Activated CD4-positive, alpha-beta T cell treated with anti-CD3 and anti-CD28 coated beads for 24 hours (primary cell): ENCODE measurements at places on chromosomes 6 and 20.

GRCh38 chr6:130513770-130514169 is 148.0 kb downstream of the TMEM200A start:
- DNase-seq, result no peak

GRCh38 chr6:93293460-93293859 is 125.9 kb downstream of the EPHA7 start:
- no peak for DNase-seq

- no peak for DNase-seq
These were observed 246.8 kb upstream of the POU3F2 start for GRCh38 chr6:98587555-98587954.

DNA sequence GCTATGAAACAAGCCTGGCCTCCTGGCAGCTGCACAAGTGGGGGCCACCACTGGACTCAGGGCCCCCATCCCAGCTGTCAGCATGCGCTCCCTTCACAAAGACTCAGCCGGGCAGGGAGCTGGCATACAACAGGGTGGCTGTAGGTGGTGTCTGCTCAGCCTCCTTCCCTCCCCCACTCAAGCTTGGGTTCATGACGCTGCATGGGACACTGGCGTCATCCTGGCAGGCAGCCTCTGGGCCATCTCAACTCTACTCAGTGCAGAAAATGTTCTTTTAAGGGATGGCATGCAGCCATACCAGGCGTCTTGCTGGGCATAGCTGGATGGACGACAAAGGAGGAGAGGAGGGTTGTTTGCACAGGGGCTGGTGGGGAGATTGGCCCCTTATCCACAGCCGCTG is 30.5 kb downstream of the SAYSD1 start:
- DNase-seq, result no peak

GRCh38 chr20:41446456-41446855 is 79.8 kb upstream of the EMILIN3 start:
- DNase-seq, result no peak

- no peak for DNase-seq
These were observed 122.2 kb downstream of the FYN start for GRCh38 chr6:111750753-111751673.

DNA sequence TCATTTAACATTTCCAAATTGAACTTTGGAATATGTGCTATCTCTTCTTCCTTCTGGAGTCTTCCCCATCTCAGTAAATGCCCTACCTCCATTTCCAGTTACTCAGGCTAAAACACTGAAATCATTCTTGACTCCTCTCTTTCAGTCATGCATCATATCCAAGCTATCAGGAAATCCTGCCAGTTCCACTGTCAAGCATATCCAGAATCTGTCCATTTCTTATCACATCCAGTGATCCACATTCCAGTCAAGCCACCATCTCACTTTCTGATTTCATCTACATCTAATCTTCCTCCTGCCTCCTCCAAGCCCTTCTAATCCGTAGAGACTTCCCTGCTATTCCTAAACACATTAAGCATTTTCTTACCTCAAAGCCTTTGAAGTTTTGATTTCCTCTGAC is 15.3 kb upstream of the TBC1D32 start:
- DNase-seq, result no peak

GRCh38 chr6:42571611-42572342 is 7.9 kb downstream of the UBR2 start:
- DNase-seq, result no peak

GRCh38 chr6:79810871-79811270 is 136.5 kb downstream of the ELOVL4 start:
- no peak for DNase-seq

GRCh38 chr6:39614393-39614950 is 110.7 kb downstream of the KIF6 start:
- no peak for DNase-seq

- no peak for DNase-seq
These were observed 137.7 kb upstream of the LRFN2 start for GRCh38 chr6:40724886-40725285.

GRCh38 chr20:48846516-48847492 is 19.0 kb upstream of the PREX1 start:
- peak; percentile 37 for DNase-seq
